ENCODE measurements at places on chromosomes 16 and 17.

- DNase-seq = no peak
Observed at GRCh38 chr17:59115474-59115873, 8.8 kb upstream of the TRIM37 start.

GRCh38 chr17:60439501-60439900 is 17.2 kb downstream of the CHCT1 start:
- no peak for DNase-seq

- DNase-seq = peak; percentile 83
Observed at GRCh38 chr16:88857728-88858339, 907 bp downstream of the TRAPPC2L start.

DNA sequence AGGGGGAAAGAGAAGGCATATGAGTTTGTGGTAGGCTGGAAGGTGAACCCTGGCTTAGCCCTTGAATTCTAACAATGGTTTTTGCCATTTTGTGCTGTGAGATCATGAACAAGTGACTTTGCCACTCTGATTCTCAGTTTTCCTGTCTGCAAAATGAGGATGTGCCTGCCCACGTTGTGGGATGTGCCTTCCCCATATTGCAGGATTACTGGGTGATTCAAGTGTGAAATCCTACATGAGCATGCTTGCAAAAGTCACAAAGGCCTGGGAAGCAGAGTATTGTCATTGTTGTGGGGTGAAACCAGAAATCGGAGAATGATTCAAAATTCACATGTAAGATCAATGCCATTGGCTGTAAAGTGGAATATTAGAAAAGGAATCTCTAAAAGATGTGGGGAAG is 28.6 kb upstream of the TVP23A start:
- DNase-seq = no peak

DNA sequence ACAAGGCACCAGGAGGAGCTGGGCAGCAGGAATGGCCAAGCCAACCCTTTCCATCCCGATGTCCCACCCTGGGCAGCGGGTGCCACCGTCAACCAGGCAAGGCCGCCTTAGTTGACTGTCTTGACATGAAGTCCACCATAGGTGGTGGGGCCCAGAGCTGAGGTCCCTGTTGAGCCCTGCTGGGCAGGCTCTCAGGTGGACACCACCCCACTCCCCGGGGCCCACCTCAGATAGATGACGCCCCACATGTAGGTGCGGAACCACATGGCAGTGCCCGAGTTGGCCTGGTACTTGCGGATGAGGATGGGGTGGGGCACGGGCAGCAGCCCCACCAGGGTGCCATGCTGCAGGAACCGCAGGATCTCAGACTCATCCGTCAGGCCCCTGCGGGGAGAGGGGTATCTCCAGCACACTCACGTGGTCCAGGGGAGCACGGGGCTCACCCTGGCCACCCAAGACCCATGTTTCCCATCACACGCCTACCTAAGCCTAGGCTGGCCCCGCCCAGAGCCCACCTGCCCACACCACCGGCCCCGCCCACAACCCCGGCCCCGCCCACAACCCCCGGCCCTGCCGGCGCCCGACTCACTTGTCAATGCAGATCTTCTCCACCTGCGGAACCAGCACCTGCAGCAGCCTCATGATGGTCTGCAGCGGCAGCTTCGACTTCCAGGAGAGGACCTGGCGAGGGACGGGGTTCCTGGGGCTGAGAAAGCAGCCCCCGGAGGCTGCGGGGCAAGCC is 16.2 kb downstream of the OTOP3 start:
- DNase-seq = no peak

GRCh38 chr16:30747331-30747730 is 894 bp upstream of the PHKG2 start:
- no peak for DNase-seq

- DNase-seq = no peak
Observed at GRCh38 chr17:30605027-30605426, 127.8 kb downstream of the GOSR1 start.

DNA sequence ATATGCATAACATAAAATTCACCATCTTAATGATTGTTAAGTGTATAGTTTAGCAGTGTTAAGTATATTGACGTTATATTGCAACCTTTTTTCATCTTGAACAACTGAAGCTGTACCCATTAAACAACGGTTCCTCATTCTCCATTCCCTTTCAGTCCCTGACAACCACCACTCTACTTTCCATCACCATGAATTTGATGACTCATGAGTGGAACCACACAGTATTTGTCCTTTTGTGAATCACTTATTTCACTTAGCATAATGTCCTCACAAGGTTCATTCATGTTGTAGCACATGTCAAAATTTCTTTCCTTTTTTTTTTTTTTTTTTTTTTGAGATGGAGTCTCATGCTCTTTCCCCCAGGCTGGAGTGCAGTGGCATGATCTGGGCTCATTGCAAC is 46.0 kb downstream of the HOXB1 start:
- DNase-seq = no peak

DNA sequence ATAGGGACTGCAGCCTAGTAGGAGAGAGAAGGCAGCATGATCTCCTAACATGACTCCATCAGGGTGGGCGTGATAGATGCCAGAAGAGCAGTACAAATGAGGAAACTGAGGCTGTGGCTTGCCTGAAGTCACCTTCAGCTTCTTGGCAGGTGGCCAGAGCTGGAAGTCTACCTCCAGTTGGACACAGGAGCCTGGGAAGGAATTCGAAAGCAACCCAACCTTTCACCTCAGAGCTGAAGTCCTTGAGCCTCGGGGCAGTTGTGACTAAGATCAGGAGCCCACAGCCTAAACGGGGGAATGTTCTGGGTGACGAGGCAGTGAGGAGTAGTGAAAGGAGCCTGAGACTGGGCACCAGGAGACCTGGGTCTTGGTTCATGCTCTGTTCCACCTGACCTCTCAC is 9.4 kb upstream of the SLC52A1 start:
- DNase-seq = no peak

DNA sequence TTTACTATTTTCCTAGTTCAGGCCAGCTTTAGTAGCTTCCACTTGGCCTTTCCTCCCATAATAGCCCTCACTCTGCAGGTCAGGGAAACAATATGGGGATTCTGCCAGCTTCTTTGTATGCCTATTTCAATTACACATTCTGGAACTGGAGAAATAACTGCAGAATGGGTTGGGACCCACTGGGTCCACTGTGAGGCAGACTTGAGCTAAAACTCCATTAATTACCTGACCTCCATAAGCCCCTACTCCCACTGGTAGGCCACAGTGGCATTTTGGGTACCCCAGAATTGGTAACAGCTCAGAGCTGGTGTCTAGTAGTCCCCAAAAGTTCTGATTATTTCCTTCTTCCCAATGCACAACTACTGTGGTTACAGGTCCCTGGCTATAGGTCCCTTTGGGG is 16.7 kb upstream of the TENT4B start:
- DNase-seq = no peak

- DNase-seq = peak; percentile 72
Observed at GRCh38 chr16:66900721-66901441, 17.8 kb downstream of the CDH16 start.

DNA sequence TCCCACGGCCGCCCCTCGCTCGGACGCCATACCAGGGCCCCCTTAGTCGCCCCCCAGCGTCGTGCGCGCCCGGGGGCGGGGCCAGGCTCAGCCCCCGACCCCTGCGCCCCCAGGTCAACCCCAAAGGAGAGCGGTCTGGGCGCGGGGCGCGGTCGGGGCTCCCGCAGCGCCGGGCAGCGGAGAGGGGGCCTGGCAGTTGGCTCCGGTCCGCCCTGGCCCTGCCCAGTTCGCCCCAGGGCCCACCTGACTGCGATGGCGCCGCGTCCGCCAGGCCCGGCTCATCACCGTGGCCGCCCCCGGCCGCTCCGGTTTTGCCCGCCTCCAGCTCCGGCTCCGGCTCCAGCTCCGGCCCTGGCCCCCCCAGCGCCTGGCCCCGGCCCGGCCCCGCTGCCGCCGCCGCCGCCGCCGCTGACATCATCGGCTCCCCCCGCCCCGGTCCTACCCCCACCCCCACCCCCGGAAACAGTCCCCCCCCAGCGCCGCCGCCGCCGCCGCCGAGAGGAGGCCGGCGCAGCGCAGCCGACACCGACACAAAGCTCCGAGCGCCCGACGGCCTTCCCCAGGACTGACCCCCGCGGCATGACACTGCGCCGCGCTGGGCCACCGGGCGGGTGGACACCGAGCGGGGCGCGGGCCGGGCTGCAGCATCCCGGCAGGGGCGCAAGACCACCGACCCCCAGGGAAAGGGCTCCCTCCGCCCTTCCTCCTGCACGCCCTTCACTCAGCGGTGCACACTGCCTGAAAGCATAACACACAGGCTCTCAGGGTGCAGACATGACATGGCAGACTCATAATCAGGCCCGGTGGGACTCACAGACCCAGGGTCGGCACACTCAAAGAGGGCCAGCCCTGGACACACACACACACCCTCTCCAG is at the start of gene ZBTB4:
ZBTB4 (minus strand) TSS at position 419 of the 876 bp plus-strand sequence. CDS start 12,830 bp downstream, outside the sequence.
- peak; percentile 94 for DNase-seq

- no peak for DNase-seq
Observed at GRCh38 chr16:80893686-80894085, 89.3 kb upstream of the CDYL2 start.

GRCh38 chr16:82031116-82032084 is 3.7 kb upstream of the HSD17B2 start:
- no peak for DNase-seq

DNA sequence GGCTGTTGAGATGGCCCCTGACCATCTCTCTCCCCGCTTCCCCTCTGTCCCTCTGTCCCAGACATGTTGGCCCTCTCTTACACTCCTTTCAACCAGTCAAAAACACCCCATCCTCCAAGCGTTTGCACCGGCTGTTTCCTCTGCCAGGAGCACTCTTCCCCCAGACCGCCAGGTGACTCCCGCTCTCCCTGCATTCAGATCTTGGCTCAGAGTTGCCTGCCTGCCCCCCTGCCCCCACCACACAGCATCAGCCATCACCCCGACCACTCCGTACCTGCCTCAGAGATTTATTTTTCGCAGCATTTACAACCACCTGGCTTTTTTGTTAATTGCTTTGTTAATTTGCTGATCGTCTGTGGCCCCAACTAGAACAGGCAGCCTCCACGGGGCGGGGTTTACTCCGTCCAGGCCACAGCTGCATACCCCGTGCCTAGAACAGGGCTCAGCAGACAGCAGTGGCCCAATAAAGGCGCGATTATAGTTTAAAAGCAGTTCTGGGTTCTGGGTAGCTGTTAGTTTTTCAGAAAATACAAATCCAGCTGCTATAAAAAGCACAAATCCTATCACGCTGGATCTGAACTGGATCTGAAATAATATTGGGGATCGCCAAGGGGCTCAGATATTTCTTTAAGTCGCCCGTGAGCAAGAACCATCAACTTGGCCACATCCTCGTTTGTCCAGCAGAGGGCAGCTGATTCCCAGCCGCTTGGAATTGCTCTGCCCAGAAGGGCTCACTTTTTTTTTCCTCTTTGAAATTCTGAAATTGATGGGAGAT is 173.6 kb downstream of the IRF8 start:
- no peak for DNase-seq

- no peak for DNase-seq
Observed at GRCh38 chr17:41492351-41492750, 2.6 kb upstream of the KRT36 start.

DNA sequence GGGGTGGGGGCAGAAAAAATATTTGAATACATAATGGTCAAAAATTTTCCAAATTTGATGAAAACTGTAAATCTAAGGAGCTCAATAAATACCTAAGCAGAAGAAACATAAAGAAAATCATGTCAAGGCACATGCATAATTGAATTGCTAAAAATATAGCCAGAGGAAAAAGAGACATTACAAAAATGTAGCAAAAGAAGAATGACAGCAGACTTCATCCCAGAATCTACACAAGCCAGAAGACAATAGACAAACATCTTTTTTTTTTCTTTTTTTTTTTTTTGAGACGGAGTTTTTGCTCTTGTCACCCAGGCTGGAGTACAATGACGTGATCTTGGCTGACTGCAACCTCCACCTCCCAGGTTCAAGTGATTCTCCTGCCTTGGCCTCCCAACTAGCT is 62.0 kb upstream of the ATP2A3 start:
- no peak for DNase-seq

DNA sequence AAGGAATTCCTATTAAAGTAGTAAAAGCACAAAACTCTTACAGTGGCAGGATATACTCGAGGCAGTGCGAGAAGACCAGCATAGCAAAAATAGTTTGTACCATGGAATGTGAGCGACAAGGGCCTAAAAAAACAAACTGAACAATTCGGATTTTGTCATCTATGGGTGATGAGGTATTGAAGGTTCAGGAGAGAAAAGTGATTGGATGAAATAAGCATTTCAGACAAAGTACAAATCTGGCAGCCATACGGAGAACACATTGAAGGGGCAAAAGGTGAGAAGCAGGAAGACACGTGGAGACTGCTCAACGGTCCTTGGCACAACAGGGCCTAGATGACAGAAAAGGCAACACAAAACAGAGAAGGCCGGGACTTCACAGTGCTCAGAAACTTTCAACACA is 22.5 kb downstream of the MYH10 start:
- no peak for DNase-seq

GRCh38 chr17:77441130-77441920 is 300.6 kb downstream of the SEC14L1 start:
- DNase-seq = no peak

- DNase-seq = peak; percentile 87
Observed at GRCh38 chr17:30378241-30378824, 394 bp upstream of the CPD start.

GRCh38 chr17:73151916-73152632 is 12.7 kb upstream of the SSTR2 start:
- no peak for DNase-seq

DNA sequence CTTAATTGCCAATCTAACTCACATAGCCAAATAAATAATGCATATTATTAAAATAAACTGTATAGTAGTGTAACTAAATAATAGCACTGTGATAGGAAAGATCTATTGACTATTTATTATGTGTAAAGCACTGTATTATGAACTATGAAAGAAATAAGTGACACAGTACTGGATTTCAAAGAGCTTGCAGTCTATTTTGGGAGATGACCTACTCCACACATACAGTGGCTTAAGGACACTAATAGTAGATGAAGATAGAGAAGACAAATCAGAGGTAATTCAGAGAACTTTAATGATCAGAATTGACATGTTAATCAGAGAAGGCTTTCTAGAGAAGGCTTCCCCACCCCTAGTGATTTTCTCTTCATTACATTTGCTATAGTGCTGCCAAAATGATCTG is 14.6 kb downstream of the LASP1NB start:
- no peak for DNase-seq

DNA sequence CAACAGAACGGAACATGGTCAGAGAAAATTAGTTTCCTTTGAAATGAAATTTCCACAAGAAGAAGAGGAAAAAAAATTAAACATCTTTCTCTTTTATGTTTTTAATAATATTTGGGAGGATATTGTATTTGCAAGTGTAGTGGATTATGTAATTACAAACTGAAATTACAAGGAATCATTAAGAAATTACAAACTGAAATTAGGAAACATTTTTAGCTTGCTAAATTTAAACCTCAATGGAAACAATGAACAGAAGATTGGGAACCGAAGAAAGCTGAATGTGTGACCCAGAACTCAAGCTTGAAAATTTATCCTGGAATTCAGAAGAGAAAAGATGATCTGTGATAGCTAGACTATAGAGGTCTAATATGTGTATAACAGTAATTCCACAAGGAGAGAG is 4.4 kb upstream of the PIK3R5 start:
- no peak for DNase-seq
